ENCODE measurements at places on chromosomes 3 and 15. TPM values are rescaled to one million over a fixed set of nuclear protein-coding genes. Genes with fewer than 3 reads are reported as not detected.

- no peak overlapping the region for H3K27ac ChIP-seq
- H3K4me1 ChIP-seq, result no peaks in the 10 kb centered on the region
- DNase-seq, result no peak
- peaks cover 9% of the 10 kb centered on the region for H3K27me3 ChIP-seq
- H3K4me3 ChIP-seq, result no peak overlapping the region
- H3K36me3 ChIP-seq, result peaks cover 15% of the 10 kb centered on the region
Measured at GRCh38 chr3:36579746-36580145, 184.6 kb downstream of the DCLK3 start.

Gene KCNMB3
- total RNA-seq, result 2.3 TPM

DNA sequence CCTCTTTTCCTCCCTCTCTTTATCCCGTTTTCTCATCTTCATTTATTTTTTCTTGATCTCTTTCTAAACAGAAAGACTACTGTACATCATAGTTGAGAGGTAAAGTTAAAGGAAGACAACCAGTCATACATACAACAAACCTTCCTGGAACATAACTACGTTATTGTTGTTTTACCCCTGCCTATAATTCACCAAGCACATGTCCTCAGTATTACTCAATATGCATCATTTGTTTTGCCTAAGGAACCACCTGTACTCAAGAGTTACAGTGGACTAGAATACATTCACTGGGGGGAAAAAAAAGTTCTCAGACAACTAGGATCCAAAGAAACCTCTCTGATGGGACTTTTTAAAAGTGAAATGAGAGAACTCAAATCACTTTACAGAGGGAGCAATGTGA lies 344.7 kb upstream of the RBMS3 start:
- H3K27me3 ChIP-seq, result no peaks in the 10 kb centered on the region
- no peak overlapping the region for H3K4me3 ChIP-seq
- H3K36me3 ChIP-seq, result no peaks in the 10 kb centered on the region
- H3K27ac ChIP-seq, result no peak overlapping the region

GRCh38 chr3:140636406-140637138 lies 41.3 kb upstream of the TRIM42 start:
- H3K36me3 ChIP-seq, result no peaks in the 10 kb centered on the region
- no peaks in the 10 kb centered on the region for H3K27me3 ChIP-seq
- H3K27ac ChIP-seq, result no peak overlapping the region
- peaks cover 16% of the 10 kb centered on the region for H3K4me1 ChIP-seq

- H3K27me3 ChIP-seq, result no peaks in the 10 kb centered on the region
- no peak overlapping the region for H3K27ac ChIP-seq
- no peaks in the 10 kb centered on the region for H3K36me3 ChIP-seq
- DNase-seq, result no peak
Measured at GRCh38 chr3:150230037-150230436, 178.1 kb upstream of the TSC22D2 start.

GRCh38 chr3:155809181-155809580 lies 3.1 kb upstream of the C3orf33 start:
- no peak overlapping the region for H3K27ac ChIP-seq
- DNase-seq, result no peak
- no peaks in the 10 kb centered on the region for H3K27me3 ChIP-seq

Gene SPTSSB
- 14.1 TPM for total RNA-seq

Gene TRIM42
- not detected for total RNA-seq

Gene PLIN1
- total RNA-seq, result 0.70 TPM

- H3K4me1 ChIP-seq, result no peaks in the 10 kb centered on the region
- H3K27ac ChIP-seq, result no peak overlapping the region
- H3K27me3 ChIP-seq, result no peaks in the 10 kb centered on the region
- no peak overlapping the region for H3K4me3 ChIP-seq
Measured at GRCh38 chr3:178868681-178869080, 202.9 kb downstream of the ZMAT3 start.

- H3K27me3 ChIP-seq, result peaks cover 22% of the 10 kb centered on the region
- DNase-seq, result no peak
- no peaks in the 10 kb centered on the region for H3K4me1 ChIP-seq
Measured at GRCh38 chr3:47571391-47572175, 7.1 kb downstream of the CSPG5 start.

DNA sequence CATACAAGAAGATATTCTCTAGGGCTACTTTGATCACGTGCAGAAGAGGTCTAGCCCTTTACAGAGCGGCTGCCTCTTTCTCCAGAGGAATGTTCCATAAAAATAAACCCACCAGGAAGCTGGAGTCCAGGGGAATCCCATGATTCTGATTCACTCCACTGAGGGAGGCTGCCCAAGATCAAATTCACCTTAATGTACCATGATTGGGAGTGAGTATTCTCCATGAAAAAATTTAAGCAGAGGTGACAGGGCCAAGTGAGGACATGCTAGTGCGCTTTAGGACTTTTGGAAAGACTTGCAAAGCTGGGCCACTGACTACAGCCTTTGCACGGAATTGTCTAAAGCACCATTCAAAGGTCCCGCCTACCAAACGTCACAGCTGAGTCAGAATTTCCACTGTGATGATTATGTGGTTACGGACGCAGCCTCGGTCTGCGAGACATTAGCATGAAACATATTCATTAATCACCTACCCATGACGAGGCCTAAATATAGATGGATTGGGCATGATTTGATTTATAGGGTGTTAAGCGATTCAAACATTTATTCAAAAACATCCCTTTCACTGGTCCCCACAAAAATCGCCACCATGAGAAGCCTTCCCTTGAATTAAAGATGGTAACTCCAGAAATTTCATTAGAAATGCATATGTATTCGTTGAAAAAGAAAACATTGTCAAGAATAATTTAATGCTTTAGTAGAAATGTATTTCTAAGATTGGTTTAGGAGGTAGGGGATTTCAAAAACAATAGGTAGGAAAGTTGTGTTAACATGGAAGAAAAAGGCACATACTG lies 152.6 kb downstream of the GREM1 start:
- H3K36me3 ChIP-seq, result no peaks in the 10 kb centered on the region
- no peak overlapping the region for H3K27ac ChIP-seq
- H3K27me3 ChIP-seq, result no peaks in the 10 kb centered on the region

DNA sequence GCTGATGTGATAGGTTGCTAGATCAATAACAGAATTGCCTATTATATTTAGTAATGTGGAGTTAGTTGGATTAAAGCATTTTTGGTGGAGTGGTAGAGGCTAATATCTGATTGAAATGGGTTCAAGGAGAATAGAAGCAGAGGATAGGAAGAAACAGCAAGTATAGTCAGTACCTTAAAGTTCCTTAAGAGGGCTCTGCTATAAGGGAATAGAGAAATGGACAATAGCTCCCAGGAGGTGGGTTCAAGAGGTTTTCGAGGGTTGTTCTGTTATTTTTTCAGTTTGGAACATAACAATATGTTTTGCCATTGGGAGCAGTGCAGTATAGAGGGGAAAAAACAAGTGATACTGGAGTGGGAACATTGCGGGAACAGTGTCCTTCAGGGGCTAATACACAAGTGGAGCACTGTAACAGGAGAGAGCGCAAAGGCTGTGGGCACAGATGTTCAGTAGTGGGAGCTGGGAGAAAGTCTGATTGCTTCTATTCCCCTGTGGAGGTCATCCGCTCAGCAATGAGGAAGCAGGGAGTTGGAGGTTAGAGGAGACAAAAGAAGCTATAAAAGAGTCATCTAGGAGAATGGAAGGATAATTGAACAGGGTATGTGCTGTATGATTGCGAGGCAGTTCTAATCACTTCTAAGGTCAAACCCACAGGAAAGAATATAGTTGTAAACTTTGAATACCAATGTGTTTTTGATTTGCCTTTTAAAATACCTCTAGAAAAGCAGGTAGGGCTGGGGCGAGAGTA lies 3.3 kb downstream of the MRPS11 start:
- H3K4me1 ChIP-seq, result peaks cover 16% of the 10 kb centered on the region
- peaks cover 8% of the 10 kb centered on the region for H3K36me3 ChIP-seq
- no peak for DNase-seq
- H3K4me3 ChIP-seq, result no peak overlapping the region
- H3K27me3 ChIP-seq, result no peaks in the 10 kb centered on the region
- H3K27ac ChIP-seq, result no peak overlapping the region

Gene LSG1
- total RNA-seq, result 45.8 TPM

GRCh38 chr15:42146551-42147430 lies 9.6 kb downstream of the PLA2G4F start:
- H3K4me3 ChIP-seq, result no peak overlapping the region
- H3K27ac ChIP-seq, result no peak overlapping the region
- no peaks in the 10 kb centered on the region for H3K27me3 ChIP-seq
- no peaks in the 10 kb centered on the region for H3K4me1 ChIP-seq
- H3K36me3 ChIP-seq, result no peaks in the 10 kb centered on the region

DNA sequence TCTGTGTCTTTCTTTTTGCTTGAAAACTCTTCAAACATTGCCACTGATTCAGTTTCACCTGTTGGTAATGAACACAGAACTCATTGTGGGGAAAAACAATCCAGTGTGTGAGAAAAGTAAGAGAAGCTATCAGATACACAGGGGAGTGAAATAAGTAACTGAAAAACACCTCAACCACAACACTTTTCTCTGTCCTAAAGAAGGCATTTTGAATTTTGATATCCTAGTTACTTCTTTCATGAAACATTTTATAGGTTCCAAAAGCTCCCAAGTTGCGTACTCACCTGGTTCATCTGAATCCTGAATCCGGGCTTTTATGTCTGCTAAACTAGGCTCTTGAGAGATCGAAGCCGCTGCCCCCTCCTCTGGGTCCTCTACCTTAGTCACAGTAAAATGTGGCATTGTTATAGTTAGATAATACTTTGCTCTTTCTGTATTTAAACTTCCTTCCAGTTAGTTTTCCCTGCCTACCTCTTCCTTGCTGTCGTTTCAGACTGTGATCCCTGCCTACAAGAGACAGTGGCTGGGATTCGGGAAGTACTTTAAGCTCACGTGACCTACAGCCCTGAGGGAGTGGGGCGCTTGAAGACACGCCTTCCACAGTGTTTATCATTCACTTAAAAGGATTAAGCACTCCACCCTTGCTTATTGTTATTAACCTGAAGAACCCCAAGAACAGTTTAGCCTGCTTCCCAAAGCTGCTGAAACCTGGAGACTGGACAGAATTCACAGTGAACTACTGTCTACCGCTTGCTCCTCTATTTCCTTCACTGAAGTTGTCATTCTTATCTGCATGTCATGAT lies 19.1 kb downstream of the SLC12A6 start:
- peak; percentile 25 for DNase-seq
- no peaks in the 10 kb centered on the region for H3K27me3 ChIP-seq
- peaks cover 16% of the 10 kb centered on the region for H3K4me1 ChIP-seq
- H3K4me3 ChIP-seq, result peak overlapping the region; percentile 75
- peak overlapping the region; percentile 59 for H3K27ac ChIP-seq

GRCh38 chr15:60462027-60462426 lies 16.9 kb downstream of the ICE2 start:
- no peaks in the 10 kb centered on the region for H3K27me3 ChIP-seq
- H3K36me3 ChIP-seq, result peaks cover 11% of the 10 kb centered on the region
- no peak overlapping the region for H3K27ac ChIP-seq
- no peaks in the 10 kb centered on the region for H3K4me1 ChIP-seq
- no peak overlapping the region for H3K4me3 ChIP-seq

GRCh38 chr15:66126456-66126855 lies 127.1 kb downstream of the MEGF11 start:
- no peak overlapping the region for H3K4me3 ChIP-seq
- peak overlapping the region; percentile 37 for H3K27ac ChIP-seq

- peaks cover 10% of the 10 kb centered on the region for H3K4me1 ChIP-seq
- H3K36me3 ChIP-seq, result no peaks in the 10 kb centered on the region
- H3K27ac ChIP-seq, result no peak overlapping the region
- peaks cover 3% of the 10 kb centered on the region for H3K27me3 ChIP-seq
Measured at GRCh38 chr15:67997996-67998395, 56.1 kb upstream of the PIAS1 start.

DNA sequence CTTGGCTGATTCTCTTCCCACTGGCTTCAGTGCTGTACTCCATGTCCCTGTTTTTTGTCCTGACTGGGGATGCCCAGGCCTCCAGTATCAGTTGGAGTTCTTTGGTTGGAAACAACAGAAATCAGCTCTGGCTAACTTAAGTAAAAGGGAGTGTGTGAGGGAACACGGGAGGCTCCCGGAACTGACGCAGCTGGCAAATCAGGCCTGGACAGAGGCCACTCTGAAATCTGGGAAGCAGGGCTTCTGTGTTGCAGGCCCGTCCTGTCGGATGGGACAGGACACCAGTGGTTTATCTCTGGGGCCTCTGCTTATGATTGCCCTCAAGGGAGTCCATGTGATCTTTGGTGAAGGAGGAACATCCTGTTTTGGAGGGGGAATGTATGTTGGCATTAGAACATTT lies 124.3 kb downstream of the CHCHD6 start:
- H3K27me3 ChIP-seq, result no peaks in the 10 kb centered on the region
- H3K27ac ChIP-seq, result no peak overlapping the region
- DNase-seq, result no peak
- H3K36me3 ChIP-seq, result no peaks in the 10 kb centered on the region
- H3K4me3 ChIP-seq, result no peak overlapping the region
- H3K4me1 ChIP-seq, result no peaks in the 10 kb centered on the region

- DNase-seq, result no peak
- no peaks in the 10 kb centered on the region for H3K36me3 ChIP-seq
- peaks cover 26% of the 10 kb centered on the region for H3K27me3 ChIP-seq
- H3K4me3 ChIP-seq, result no peak overlapping the region
Measured at GRCh38 chr3:141412936-141413354, 44.6 kb downstream of the ZBTB38 start.

DNA sequence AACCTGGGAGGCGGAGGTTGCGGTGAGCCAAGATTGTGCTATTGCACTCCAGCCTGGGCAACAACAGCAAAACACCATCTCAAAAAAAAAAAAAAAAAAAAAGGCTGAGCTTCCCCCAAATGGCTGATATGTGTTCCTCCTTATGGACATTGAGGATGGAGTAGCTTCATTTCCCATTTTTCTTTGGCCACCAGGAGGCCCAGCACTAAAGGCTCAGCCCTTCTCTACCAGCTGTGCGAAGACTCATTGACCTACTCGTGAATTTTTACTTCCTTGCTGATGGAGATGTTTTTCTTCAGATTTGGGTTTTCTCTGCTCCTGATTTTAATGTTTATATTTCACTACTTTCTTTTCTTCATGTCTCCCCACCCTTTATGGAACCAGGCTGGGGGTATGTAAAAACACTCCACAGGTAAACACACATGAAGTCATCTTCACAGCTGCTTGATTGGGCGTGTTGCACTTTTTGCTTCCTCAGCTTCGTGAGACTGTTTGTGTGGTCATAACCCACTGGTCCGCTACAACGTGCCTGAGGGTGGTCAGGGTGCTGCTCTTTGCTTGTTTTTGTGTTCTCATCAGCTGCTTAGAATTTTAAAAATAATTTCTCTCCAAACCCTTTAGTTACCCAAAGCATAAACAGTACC lies 13.5 kb downstream of the SEMA4B start:
- H3K4me3 ChIP-seq, result no peak overlapping the region
- DNase-seq, result no peak
- H3K27me3 ChIP-seq, result no peaks in the 10 kb centered on the region
- no peak overlapping the region for H3K27ac ChIP-seq
- no peaks in the 10 kb centered on the region for H3K36me3 ChIP-seq
- H3K4me1 ChIP-seq, result peaks cover 12% of the 10 kb centered on the region

GRCh38 chr3:142981108-142981507 lies 17.6 kb upstream of the PAQR9 start:
- peaks cover 18% of the 10 kb centered on the region for H3K4me1 ChIP-seq
- no peak overlapping the region for H3K27ac ChIP-seq
- no peaks in the 10 kb centered on the region for H3K36me3 ChIP-seq
- no peak overlapping the region for H3K4me3 ChIP-seq
- DNase-seq, result no peak

GRCh38 chr3:113736548-113737089 lies 9.4 kb downstream of the NAA50 start:
- no peaks in the 10 kb centered on the region for H3K27me3 ChIP-seq
- peak overlapping the region; percentile 85 for H3K27ac ChIP-seq
- DNase-seq, result no peak
- H3K4me1 ChIP-seq, result peaks cover 78% of the 10 kb centered on the region

Gene ANKDD1A
- total RNA-seq, result 6.1 TPM
